ENCODE measurements at places on chromosomes 5 and 9.

GRCh38 chr5:64746446-64746845, 22.0 kb downstream of the SREK1IP1 start:
- no peak for DNase-seq

DNA sequence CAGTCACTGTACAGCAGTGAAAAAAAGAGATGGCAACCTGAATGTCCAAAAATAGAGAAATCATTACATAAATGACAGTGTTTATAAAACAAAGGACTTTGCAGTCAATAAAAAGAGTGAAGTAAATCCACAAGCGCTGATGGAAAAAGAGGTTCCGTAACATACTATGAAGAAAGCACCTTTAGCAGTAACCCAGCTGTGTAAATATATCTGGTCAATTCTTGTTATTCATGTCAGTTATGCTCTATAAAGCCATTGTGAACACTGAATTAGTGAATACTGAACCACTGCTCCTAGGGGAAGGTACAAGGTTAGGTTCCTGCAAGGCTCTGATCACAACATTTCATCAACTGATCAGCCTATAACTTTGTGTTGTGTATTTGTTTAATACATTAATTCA, 39.5 kb downstream of the CCNJL start:
- DNase-seq: no peak

- DNase-seq: no peak
These were observed 53.6 kb downstream of the CWC27 start for GRCh38 chr5:64822320-64822719.

DNA sequence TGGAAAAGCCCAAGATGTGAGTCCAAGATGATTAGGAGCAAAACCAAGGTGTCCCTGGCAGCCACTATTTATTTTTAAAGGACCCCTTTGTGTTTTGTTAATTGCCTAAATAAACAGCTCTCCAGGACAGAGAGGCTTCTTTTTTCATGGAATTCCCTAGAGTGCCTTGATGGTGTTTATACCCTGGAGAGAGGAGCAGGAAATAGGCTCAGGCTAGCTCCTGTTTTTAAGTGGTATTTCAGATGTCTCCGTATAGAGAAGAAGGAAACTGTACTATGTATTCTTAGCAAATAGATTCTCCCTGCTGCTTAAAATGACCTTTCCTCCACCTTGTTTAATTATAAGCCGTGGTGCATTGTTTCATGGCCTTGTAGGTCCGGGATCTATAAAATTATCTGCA, 292.4 kb downstream of the CD180 start:
- no peak for DNase-seq

- DNase-seq: no peak
These were observed 61.8 kb upstream of the MAMDC2 start for GRCh38 chr9:69981686-69982445.

DNA sequence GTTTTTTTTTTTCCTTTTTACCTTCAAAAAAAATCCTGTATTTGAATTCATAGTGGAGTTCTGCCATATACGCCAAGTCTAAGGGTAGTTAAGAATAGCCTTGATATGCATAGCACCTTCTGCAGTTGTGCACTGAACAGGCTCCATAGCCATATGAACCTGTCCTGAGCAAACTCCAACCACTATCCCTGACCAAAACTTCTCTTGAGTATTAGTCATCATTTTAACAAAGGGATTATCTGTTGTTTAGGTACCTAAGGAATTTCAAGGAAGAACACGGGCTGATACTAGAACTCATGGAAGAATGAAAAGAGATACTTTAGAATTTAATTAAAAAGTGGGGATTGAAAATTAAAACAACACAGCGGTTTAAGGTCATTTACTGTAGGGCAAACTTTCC, 1.9 kb upstream of the FBXO38 start:
- DNase-seq: no peak

DNA sequence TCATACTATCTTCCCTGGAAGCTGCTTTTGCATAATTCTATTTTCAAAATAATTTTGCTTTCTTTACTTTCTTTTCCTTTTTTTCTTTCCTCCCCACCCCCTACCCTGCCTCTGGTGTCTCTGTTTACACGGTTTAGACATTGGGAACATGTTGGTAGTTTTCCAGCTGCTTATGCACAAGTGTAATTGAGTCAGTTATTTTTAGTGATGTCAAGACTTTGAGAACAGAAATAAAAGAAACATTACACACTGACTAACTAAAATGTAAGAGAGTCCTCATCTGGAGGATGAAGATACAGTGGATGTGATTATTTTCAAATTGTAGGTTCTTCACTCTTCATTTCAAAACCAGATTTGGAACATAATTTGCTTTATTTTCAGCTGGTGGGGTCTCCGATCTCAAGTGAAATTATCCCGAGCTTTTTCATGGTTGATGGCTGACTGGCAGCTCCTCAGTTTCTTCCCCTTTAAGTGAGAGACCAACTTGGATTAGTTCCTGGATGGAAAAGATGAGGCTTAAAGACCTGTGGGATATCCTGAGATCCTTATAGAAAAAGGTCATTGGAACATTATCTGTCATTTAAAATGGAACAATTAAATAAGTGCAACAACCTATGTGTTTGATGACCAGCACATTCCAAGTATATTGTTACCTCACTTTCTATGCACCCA, 154.4 kb upstream of the ZNF462 start:
- no peak for DNase-seq

DNA sequence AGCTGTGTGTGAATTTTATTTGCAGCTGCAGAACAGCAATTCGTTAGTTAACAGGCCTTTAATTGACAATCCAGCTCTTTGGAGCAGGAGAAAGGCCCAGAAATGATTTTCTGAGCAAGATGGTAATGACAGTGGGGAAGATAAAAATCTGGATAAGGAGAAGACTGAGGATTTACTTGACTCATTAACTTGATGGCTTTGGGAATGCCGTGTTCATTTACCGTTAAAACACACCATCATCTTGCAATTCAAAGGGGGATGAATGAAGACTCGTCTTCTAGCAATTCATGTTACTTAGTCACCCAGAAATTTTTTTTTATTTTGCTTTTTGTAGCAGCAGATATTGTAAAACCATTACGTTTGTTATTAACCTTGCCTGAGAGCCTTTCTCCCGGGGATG, 52.0 kb downstream of the PTTG1 start:
- DNase-seq: no peak

DNA sequence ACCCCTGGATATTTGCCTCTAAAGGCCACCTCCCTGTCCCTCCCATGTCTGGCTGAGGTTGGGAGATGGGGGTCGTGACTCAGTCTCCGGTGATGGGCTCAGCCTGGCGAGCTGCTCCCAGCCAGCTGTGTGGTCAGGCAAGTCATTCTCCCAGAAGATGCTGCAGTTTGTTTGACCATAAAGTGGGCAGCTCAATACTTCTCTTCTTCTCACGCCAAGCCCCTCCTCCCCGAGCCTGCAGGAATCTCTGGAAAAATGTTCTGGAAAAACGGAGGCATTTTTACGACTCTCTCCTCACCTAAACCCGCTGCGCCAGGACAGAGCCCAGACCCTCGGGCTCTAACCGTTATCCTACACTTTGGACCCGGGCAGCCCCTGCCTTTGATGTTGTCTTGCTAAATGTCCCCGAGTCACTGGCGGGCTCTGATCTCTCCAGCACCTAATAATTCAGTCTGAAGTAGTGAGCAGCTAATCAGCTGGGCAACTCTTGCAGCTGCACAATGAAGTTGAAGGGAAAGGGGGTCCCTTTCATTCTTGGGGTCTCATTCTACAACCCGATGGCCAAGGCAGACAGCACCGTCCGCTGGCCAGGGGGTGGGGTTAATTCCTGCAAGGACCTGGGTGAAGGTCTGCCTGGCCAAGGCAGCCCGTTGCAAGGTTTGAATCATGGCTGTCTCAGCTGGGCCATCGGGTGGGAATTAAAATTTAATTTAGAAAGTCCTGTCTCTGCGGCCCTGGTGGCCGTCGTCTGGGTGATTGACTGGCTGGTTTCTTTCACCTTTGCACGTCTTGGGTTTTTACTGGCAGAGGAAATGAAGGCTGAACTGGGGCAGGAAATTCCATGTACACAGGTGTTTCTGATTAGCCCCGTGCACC, 12.3 kb downstream of the DCANP1 start:
- no peak for DNase-seq

DNA sequence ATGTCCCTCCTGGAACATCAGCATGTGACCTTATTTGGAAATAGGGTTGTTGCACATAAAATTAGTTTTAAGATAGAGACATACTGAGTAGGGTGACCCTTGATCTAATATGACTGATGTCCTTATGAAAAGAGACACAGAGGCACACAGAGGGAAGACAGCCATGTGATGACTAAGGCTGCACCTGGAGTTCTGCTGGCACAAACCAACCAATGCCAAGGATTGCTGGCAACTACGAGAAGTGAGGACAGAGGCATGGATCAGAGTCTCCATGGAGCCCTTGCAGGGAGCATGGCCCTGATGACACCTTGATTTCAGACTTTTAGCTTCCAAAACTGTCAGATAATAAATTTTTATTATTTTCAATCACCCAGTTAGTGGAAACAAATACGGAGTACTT, 101.9 kb downstream of the FBXL7 start:
- DNase-seq: no peak

- no peak for DNase-seq
These were observed 178.5 kb upstream of the PITX1 start for GRCh38 chr5:135212361-135213026.

GRCh38 chr9:36006549-36007315, 30.0 kb upstream of the RECK start:
- no peak for DNase-seq

DNA sequence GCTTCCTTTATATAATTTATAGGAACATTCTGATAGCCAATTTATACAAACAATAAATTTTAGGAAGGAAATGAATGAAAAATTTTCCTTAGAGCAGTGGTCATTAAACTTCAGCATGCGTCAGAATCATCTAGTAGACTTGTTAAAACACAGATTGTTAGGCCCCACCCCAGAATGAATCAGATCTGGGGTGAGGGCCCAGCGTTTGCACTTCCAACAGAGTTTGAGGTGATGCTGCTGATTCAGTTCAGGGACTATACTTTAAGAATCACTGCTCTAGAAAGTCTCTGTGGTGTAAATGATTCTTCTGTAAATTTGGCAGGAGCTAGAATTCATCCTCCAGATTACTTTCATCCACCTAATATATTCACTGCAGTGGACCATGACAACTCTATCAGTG, 80.4 kb downstream of the SLC12A2 start:
- DNase-seq: no peak

- DNase-seq: no peak
These were observed 54.7 kb downstream of the NAA35 start for GRCh38 chr9:85995599-85995998.

All from activated CD8-positive, alpha-beta memory T cell treated with anti-CD3 and anti-CD28 coated beads for 1 hour (primary cell).